Hypothalamus (tissue), 51 donors: ENCODE measurements at places on chromosomes 3 and 15.

DNA sequence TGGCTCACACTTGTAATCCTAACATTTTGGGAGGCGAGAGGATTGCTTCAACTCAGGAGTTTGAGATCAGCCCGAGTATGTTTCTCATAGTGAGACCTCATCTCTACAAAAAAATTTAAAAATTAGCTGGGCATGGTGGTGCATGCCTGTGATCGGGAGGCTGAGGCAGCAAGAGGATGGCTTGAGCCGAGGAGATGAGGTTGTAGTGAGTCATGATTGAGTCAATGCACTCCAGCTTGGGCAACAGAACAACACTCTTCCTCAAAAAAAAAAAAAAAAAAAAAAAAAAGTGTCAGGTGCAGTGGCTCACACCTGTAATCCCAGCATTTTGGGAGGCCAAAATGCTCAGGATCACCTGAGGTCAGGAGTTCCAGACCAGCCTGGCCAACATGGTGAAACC lies 2.4 kb downstream of the RPL39L start:
- DNase-seq, result no peak

DNA sequence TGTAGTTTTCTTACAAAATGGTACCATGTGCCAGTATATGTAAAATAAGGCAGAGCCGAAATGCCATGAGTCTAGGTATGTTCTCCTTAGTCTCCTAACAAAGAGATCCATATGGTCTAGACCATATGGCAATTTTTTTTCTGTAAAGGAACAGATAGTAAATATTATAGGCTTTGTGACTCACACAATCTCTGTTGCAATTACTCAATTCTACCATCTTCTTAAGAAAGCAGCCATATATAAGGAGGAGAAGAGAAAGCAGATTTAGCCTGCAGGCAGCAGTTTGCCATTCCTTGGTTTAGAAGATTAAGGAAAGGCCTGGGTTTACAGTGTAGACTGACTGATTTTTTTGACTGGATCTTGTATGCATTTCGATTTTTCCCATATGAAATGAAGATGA lies 16.3 kb upstream of the BBX start:
- no peak for DNase-seq

DNA sequence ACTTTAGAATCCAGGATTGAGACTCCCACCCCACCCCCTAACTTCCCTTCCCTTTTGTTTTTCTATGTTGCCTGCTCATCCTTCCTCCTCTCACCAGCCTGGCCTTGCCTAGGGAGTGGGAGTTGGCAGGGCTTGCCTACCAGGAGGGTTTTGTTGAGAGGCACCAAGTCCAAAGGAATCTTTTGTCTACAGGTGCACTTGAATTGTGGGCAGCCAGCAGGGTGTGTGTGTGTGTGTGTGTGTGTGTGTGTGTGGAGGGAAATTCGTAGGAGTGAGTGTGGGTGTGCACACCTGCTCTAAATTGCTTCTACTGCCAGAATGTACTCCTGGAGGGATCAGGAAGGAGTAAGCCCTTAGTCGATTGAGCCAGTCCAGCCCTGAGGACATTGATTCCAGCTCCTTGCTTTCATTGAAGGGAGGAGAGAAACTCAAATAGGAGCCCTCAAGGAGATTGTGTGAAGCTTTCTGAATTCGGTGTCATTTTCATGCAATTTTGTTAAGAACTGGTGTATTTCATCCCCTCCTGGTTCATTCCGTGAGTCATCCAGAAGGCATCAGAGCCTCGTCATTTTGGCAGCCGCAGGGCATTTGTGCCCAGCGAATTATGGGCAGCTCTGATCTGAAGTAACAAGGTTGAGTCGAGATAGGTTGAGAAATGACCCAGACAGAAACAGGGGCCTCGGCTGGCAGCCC lies 112.1 kb downstream of the SLCO3A1 start:
- DNase-seq, result no peak

GRCh38 chr15:70321172-70321819 lies 223.6 kb upstream of the TLE3 start:
- DNase-seq, result no peak

GRCh38 chr3:107328069-107328468 lies 49.2 kb upstream of the CCDC54 start:
- no peak for DNase-seq

DNA sequence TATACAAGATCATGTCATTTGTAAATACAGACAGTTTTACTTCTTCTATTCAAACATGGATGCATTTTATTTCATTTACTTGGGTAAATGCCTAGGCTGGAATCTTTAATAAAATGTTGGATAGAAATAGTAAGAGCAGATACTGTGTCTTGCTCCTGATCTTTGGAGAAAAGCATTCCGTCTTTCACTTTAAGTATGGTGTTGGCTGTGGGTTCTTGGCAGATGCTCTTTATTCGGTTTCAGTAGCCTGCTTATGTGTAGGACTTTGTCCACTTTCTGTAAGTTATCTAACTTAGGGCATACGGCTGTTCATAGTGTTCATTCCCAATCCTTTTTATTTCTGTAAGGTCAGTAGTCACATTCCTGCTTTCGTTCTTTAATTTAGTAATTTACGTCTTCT lies 303.0 kb downstream of the ADAMTS17 start:
- DNase-seq, result no peak

DNA sequence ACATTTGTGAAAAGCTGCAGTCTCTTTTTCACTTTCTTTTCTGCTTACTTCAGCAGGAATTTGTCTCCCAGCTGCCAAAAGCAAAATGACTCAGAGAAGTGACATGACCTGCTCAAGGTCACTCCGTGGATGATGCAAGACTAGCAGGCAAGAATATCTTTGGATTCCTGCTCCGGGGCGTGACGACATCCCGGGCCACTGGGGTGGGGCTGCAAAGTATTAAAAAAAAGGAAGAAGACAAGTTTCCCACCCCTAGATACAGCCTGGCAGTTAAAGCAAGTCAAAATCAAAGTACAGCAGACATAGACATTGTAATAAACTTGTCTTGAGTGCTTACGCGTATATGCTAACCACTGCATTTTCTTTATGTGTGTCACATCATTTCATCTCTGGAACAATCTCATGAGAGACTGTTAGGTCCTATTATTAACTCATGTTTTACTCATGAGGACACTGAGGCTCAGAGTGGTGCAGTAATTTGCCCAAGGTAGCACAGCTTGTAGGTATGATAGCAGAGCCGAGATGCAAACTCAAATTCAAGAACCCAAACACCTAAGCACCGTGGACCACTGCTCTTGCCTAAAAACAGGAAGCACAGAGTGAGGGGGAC lies 485.2 kb upstream of the PROK2 start:
- no peak for DNase-seq
